Activated T-helper 9 cell treated with anti-CD3 and anti-CD28 coated beads, Interleukin-2, amount 50 U/mL, for 16 hours (primary cell): ENCODE measurements at places on chromosomes 7 and 10.

- DNase-seq = no peak
These were observed 32.2 kb downstream of the CALML5 start for GRCh38 chr10:5467207-5467535.

- no peak for DNase-seq
These were observed 106.9 kb upstream of the RHEB start for GRCh38 chr7:151626422-151627115.

GRCh38 chr10:30637881-30638467, 8.4 kb upstream of the LYZL2 start:
- no peak for DNase-seq

- DNase-seq = no peak
These were observed 3.8 kb upstream of the DDX50 start for GRCh38 chr10:68897336-68897741.
